ENCODE measurements at places on chromosomes 5 and 9.

DNA sequence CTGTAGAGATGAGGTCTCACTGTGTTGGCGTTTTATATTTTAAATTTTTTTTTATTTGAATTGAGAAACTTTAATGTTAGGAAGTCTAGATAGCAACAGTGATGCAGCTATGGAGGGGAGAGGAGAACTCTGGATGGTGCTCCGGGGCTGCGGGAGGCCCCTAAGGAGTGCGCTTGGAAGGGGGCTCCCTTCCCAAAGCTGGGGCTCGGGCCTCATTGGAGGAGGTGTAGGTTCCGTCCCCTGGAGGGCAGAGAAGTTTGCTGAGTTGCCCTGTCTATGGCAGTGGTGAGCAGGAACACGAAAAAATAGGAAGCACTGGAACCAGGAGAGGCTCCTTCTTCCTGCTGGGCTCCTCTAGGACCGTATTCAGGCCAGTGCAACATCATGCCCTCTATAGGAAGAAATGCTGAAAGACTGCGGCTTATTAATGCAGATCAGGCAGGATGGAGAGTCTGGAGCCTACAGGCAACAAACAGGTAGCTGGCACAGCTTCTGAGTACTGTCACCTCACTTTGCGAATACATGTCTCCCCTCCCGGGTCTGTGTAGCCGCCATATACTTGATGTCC lies 16.1 kb downstream of the AHRR start:
- DNase-seq: no peak

GRCh38 chr9:133855802-133856521 lies 117.8 kb upstream of the SARDH start:
- DNase-seq: no peak

DNA sequence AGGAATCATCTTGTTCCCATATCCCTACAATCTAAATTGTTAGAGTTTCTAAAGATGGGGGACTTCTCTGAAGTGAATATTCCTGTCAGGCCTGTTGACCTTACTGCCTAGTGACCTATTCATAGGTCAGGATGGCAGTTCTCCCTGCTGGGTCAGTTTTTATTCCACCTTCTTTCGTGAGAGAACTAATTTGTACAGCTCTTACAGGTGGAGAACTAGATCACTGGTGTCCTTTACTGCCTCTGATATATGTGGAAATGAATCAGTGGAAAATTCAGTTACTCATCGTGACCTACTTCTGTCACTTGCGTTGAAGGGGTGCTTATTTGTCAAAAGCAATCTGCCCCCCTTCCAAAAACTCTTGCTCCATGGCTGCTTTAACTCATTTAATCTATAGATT lies 164.9 kb downstream of the CD180 start:
- DNase-seq: no peak

GRCh38 chr9:123832858-123833650 lies 96.9 kb downstream of the DENND1A start:
- DNase-seq: no peak

DNA sequence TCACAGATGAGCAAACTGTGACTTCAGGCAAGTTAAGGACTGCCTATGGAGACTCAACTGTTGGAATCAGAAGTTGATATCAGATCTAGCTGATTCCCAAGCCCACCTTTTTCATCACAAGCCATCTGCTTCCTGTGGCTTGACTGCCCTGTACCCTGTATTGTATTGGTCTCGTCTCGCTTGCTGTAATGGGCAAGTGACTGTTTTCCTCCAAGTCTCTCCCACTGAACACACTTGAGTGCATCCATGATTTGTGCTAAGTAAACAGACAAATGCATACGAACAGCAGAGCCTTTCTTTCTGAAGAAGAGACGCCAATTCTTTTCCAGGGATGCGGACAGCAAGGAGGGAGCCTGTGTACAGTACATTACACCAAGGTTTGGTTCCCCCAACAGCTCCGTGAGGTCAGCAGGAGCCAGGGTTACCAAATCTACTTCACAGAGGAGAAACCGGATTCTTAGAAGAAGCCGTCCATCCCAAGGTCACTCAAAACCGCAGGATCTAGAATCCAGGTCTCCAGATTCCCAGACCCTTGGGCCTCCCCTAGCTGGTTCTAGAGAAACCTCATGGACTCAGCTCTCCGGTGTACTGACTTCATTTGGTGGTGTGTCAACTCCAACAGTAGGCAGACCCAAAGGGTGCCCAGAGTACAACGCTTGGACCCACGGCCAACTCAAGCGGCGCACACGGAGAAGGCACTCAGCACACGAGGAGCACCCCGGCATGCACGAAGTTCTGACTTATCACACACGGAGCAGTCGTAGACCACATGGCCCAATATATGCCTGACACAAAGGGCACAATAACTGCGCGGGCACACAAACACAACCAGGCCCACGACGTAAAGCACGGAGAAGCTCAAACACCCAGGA lies 1.1 kb downstream of the BAG1 start:
- no peak for DNase-seq

DNA sequence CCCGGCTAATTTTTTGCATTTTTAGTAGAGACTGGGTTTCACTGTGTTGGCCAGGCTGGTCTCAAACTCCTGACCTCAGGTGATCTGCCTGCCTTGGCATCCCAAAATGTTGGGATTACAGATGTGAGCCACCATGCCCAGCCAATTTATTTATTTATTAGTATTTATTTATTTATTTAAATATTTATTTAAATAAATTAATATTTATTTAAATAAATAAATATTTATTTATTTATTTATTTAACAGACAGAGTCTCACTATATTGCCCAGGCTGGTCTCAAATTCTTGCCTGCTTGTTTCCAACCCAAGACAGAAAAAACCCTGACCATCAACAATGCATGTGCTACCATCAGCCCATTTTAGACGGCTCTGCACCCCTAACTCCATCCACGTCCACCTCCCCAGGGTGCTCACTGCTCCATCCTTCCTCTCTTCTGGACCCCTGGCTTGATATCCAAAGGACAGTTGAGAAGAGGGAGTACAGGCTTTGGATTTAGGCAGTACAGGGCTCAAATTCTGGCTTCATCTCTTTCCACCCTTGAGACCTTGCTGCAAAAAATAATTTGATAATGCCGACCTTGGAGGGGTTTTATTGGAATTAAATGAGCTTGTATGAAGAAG lies 232.6 kb downstream of the MED10 start:
- no peak for DNase-seq

- no peak for DNase-seq
Observed at GRCh38 chr5:44402084-44402483, 12.9 kb upstream of the FGF10 start.

- DNase-seq: no peak
Observed at GRCh38 chr9:110309681-110310080, 28.0 kb downstream of the TXNDC8 start.

GRCh38 chr9:37046683-37047082 lies 12.6 kb upstream of the PAX5 start:
- DNase-seq: no peak

DNA sequence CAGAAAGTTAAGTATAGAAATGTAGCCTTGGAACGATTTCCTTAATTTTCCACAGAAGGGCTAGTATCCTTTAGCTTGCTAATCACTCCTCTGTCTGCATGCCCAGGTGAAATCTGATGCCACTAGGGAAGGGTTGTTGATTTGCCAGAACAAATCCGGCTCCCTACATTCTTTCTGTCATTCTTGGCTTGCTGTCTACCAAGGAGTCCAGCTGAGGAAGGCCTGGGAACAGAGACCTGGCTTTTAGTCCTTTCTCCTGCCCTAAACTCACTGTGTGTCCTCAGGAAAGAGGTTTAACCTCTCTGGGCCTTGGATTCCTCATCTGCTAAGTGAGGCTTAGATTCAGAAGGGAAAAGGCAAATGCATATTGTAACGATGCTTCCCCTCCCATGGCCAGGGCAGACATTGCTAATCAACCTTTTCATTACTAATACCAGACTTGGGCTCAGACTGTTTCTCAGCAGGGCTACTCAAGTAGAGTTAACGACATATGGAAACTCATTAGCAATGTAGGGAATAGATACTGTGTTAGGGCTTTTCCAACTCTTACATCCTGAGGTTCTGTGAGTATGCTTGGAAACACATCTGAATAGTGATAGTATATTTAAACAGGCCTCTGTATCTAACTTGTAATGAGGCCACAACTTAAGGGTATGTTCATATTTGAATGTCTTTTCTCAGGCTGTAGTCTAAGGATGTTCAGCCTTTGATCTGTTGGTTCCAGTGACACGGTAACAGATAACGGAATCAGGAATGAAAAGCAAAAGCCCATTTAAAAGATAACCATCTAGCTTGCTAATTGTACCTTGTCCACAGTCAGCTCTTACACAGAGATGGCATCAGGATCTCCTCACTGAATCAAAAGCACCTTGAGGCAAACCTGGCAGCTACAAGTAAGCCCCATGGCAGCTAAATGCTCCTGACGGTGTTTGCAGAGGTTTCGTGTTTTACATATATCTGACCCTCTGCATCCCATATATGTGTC lies 4.1 kb downstream of the GALNT10 start:
- no peak for DNase-seq

DNA sequence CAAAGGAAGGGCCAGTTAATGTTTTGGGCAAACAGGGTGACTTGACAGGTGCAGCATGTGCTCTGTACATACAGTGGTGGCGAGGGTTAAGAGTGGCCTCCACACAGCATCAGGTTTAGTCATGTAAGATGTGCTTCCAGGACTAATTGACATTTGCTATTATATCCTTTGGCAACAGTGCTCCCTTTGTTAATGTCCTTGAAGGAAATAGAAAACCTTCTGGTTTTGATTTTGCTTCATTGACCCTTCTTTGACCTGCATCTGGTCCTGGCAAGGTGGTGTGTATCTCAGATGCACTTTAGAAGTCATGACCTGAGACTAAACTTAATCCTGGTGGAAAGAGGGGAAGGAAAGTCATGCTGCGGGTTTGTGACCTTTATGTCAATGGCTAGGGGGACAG lies 440.0 kb downstream of the ENC1 start:
- no peak for DNase-seq

- no peak for DNase-seq
Observed at GRCh38 chr9:21465859-21466518, 16.1 kb downstream of the IFNE start.

GRCh38 chr5:74971947-74972460 lies 80.4 kb downstream of the GCNT4 start:
- no peak for DNase-seq

GRCh38 chr5:136087961-136088871 lies 44.4 kb upstream of the SMAD5 start:
- DNase-seq: no peak

DNA sequence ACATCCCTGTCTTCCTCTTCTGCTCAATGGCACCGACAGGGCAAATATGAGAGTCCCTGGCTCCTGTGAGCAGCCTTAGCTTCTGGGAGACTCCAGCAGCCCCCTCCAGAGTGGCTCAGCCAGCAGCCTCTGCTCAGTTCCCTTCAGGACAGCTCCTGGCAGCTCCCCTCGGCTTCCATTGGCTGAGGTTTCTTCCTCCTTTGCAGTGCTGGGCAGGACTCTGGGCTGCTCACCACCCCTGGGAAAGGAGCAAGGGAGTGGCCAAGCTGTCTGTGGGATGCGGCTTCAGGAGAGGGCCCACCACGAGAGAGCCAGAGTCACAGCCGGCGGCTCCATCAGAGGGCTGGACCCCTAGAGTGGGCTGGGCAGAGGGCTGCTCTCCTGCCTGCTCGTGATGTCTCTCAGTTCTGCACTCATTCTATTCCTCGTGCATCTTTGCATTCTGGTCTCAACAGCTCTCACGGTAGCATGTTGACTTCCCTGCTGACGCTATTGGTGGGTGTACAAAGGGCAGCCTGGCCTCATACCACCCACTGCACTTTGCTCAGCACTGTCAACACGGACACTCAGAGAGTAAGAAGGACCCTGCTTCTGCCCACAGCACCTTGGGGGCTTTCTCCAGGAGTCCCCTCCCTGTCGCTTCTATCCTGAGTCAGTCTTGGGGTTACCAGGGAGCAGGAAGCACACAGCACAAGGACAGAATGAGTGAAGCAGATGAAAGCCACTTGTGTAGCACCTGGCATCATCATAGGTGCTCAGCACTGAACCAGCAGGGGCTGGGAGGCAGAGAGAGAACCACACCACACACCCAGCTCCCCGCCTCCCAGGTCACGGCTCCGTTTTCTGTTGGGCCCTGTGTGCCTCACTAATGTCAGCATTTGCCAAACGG lies 80.9 kb upstream of the ALDH1B1 start:
- no peak for DNase-seq

DNA sequence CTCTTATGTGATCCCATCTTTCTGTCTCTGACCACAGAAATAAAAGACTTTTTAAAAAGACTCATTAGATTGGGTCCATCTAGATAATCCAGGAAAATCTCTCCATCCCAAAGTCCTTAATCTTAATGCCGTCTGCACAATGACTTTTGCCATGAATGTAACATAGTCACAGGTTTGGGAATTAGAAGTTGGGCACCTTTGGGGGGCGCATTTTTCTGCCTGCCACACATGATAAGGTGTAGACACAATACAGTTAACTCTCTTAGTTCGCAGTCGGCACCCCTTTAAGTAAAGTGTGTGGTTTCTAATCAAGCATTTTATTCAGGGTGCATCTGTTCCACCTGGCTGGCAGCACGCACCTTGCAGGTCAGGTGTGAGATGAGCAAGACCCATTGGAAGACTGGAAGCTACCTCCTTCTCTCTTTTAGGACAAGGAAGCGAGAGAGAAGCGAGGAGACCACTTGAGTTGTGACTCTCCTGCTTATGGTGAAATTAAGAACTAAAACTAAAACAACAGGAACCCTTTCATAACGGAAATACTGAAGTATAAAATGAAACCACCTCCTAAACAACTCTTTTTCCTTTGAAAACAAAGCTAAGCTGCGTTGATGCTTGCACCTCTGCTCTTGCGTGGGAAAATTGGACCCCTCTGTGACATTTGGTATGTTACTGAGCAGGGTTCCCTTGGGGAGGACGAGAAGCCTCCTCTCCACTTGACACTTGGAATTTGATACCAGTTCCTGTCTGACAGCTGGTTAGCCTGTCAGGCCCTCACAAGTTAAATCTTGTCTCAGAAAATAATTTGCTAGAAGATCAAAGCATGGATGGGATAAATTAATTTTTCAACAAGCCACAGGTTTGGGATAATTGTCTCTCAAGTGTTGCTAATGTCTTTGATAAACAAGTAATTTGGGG lies 304.6 kb upstream of the DMRT1 start:
- no peak for DNase-seq

- no peak for DNase-seq
Observed at GRCh38 chr5:155264809-155265208, 251.3 kb downstream of the KIF4B start.

- DNase-seq: no peak
Observed at GRCh38 chr9:38423973-38424843, at the start of gene IGFBPL1. Gene IGFBPL1, minus strand, starts transcription at chr9:38424454. Its CDS starts 30 bp downstream, at chr9:38424424.

GRCh38 chr5:98301547-98301946 lies 471.9 kb upstream of the RGMB start:
- no peak for DNase-seq

- DNase-seq: no peak
Observed at GRCh38 chr9:130186051-130186450, 13.8 kb downstream of the NCS1 start.

DNA sequence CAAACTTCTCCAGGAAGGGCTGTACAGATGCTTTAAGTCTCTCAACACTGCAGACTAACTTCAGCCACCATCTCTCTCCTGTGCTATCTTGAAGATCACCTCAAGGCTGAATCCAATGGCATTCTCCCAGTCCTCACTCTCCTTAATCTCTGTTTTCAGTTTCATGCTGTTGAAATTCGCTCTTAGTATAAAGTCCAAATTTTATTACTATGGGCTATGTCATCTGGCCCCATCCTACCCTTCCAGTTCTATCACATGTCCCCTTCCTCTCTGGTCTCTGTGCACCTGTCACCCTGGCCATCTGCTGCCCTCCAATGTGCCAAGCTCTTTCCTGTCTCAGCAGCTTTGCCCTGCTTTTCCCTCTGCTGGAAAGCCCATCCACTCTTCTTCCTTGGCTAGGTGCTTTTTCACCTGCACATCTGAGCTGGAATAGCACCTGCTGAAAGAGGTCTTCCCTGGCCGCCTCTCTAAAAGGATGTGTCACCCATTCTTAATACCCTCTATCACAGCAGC lies 284.7 kb upstream of the MAP3K1 start:
- DNase-seq: no peak
